ENCODE measurements at places on chromosomes 1 and 21. TPM values are rescaled to one million over a fixed set of nuclear protein-coding genes. Genes with fewer than 3 reads are reported as not detected.

DNA sequence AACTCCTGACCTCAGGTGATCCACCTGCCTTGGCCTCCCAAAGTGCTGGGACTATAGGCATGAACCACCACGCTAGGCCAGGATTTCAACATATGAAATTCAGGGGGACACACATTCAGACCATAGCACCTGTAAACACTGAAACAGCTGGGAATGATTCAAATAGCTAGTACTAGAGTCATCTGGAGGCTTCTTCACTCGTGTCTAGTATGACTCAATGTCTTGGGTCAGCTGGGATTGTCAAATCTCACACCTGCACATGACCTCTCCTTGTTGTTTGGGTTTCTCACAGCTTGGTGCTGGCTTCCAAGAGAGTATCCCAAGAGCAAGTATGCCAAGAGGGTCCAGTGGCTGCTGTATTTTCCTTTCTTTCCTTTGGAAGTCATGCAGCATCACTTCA lies 75.1 kb downstream of the PGM1 start:
- no peak for DNase-seq
- no peak overlapping the region for H3K4me3 ChIP-seq

- peaks cover 15% of the 10 kb centered on the region for H3K4me1 ChIP-seq
- H3K27ac ChIP-seq = no peak overlapping the region
- no peaks in the 10 kb centered on the region for H3K36me3 ChIP-seq
- H3K27me3 ChIP-seq = no peaks in the 10 kb centered on the region
- peak; percentile 74 for DNase-seq
Measured at GRCh38 chr21:31509194-31510017, 150.1 kb upstream of the SOD1 start.

Gene RBM11
- total RNA-seq = 2.4 TPM

DNA sequence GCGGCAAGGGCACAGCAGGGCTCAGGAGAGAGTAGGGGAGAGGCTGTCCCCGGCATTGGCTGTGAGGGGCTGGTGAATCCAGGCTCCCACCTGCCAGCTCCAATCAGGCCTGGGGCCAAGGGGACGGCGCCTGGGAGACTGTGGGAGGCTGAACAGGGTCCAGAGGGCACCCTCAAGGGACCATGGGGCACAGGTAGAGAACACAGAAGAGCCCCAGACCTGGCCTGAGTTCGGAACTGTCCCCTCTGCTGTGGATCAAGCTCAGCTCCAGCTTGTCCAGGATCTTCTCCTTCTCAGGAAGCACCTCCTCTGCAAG lies 67.0 kb downstream of the KCNAB2 start:
- DNase-seq = no peak
- H3K27ac ChIP-seq = no peak overlapping the region
- no peaks in the 10 kb centered on the region for H3K4me1 ChIP-seq
- no peaks in the 10 kb centered on the region for H3K27me3 ChIP-seq
- no peak overlapping the region for H3K4me3 ChIP-seq

DNA sequence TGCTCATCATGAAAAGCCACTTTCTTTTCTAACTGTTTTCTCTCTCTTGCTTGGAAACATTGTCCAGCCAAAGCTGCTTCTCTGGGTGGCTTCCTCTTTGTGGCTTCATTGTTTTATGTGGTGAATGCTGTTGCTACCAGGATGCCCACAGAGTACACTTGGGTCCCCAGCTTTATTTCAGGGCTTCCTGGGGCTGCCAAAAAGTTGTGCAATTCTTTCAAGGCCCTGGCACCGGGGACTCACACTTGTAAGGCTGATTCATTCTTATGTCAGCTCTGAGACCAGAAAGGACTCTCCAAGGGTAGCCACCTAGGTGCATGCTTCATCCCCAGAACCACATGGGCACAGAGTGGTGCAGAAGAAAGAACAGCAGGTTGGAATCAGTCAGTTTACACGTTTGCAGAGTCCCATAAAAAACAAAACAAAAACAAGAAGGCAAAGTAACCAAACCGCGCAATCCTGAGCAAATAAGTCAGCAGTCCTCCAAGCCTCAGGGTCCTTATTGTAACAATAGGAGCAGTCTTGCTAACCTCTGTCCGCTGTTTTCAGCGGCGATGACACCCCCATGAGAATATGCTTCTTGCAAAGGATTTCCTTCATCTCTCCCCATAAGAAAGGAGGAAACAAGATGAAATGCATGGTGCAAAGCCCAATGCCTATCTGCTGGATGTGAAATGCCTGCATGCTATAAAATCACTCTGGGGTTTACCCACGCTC lies 89.9 kb upstream of the SSX2IP start:
- H3K27me3 ChIP-seq = no peaks in the 10 kb centered on the region
- H3K36me3 ChIP-seq = no peaks in the 10 kb centered on the region
- DNase-seq = peak; percentile 18
- no peak overlapping the region for H3K4me3 ChIP-seq
- no peak overlapping the region for H3K27ac ChIP-seq
- peaks cover 9% of the 10 kb centered on the region for H3K4me1 ChIP-seq
